ENCODE measurements at places on chromosomes 11 and 22. TPM values are rescaled to one million over a fixed set of nuclear protein-coding genes. Genes with fewer than 3 reads are reported as not detected.

GRCh38 chr11:93740031-93740729 lies 1.1 kb downstream of the TAF1D start:
- H3K4me1 ChIP-seq = peaks cover 25% of the 10 kb centered on the region
- H3K27me3 ChIP-seq = no peaks in the 10 kb centered on the region
- H3K36me3 ChIP-seq = peaks cover 45% of the 10 kb centered on the region
- DNase-seq = no peak
- H3K4me3 ChIP-seq = peak overlapping the region; percentile 88
- H3K27ac ChIP-seq = peak overlapping the region; percentile 97

GRCh38 chr22:41446639-41447434 lies at the start of gene TOB2:
Gene TOB2 (minus strand): TSS chr22:41446801. CDS start chr22:41437345, 9,456 bp downstream.
- H3K27ac ChIP-seq = peak within 1 kb of the TSS; percentile 97
- DNase-seq = peak; percentile 96
- H3K4me3 ChIP-seq = peak within 1 kb of the TSS; percentile 98
- H3K4me1 ChIP-seq = peaks cover 50% of the 10 kb centered on the region
- no peaks in the 10 kb centered on the region for H3K27me3 ChIP-seq
- peaks cover 7% of the 10 kb centered on the region for H3K36me3 ChIP-seq

The AQP11 gene
- total RNA-seq = not detected

GRCh38 chr11:93741882-93742226 lies 382 bp downstream of the C11orf54 start:
- H3K27me3 ChIP-seq = no peaks in the 10 kb centered on the region
- peaks cover 30% of the 10 kb centered on the region for H3K36me3 ChIP-seq
- peak overlapping the region; percentile 95 for H3K27ac ChIP-seq
- H3K4me3 ChIP-seq = peak overlapping the region; percentile 88

DNA sequence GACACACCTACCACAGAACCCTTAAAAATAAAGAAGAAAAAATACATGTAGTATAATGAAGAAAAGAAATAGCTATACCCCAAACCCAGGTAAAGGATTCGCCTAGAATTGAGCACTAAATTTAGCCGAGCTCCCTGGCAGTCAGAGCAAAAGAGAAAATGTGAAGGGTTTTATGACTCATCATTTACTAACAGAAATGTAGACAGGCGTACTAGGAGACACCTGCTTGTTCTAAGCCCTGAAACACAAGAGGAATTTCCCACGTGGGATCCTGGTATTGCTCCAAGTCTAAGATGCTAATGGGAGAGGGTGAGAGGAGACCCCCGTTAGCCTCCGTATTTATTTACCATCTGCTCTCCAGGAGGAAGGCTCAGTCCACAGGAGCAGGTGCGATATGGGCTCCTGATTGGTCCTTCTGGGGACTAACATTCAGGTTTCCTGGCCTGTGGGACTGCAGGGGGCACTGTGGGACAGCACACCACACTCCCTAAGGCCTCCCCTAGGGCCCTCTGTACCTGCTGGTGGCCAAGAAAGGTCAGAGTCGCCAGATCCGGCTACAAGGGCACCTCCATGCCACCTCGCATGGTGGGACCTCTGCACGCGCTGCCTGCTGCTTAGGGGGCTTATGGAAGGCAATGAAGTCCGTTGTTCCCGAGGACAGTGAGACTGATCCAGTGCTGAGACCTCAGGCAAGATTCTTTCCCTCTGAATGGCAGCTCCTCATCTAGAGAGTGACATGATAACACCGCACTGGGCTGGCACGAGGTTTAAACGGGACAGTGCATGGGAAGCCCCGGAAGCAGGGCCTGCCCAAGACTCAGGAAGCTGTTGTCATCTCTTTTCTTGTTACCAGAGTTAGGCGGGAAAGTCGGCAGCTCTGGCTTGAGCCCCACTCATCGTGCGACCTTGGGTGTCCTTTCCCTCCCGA lies 25.8 kb downstream of the KCNC1 start:
- DNase-seq = no peak
- no peak overlapping the region for H3K4me3 ChIP-seq
- H3K36me3 ChIP-seq = no peaks in the 10 kb centered on the region
- H3K4me1 ChIP-seq = no peaks in the 10 kb centered on the region
- H3K27me3 ChIP-seq = no peaks in the 10 kb centered on the region

The GPR83 gene
- 0.11 TPM for total RNA-seq

GRCh38 chr11:128874427-128874826 lies 7.3 kb upstream of the KCNJ1 start:
- no peaks in the 10 kb centered on the region for H3K36me3 ChIP-seq
- H3K4me3 ChIP-seq = no peak overlapping the region
- no peaks in the 10 kb centered on the region for H3K4me1 ChIP-seq
- no peaks in the 10 kb centered on the region for H3K27me3 ChIP-seq
- H3K27ac ChIP-seq = no peak overlapping the region
- no peak for DNase-seq

GRCh38 chr11:45610627-45611026 lies 54.8 kb downstream of the CHST1 start:
- H3K27ac ChIP-seq = no peak overlapping the region
- H3K36me3 ChIP-seq = no peaks in the 10 kb centered on the region
- peaks cover 12% of the 10 kb centered on the region for H3K27me3 ChIP-seq
- no peak overlapping the region for H3K4me3 ChIP-seq

The TOB2 gene
- total RNA-seq = 21.0 TPM

GRCh38 chr22:32199341-32199740 lies 5.5 kb downstream of the RFPL2 start:
- peaks cover 46% of the 10 kb centered on the region for H3K4me1 ChIP-seq
- no peak overlapping the region for H3K27ac ChIP-seq
- no peaks in the 10 kb centered on the region for H3K36me3 ChIP-seq
- H3K27me3 ChIP-seq = peaks cover 3% of the 10 kb centered on the region
- H3K4me3 ChIP-seq = no peak overlapping the region
- DNase-seq = no peak

DNA sequence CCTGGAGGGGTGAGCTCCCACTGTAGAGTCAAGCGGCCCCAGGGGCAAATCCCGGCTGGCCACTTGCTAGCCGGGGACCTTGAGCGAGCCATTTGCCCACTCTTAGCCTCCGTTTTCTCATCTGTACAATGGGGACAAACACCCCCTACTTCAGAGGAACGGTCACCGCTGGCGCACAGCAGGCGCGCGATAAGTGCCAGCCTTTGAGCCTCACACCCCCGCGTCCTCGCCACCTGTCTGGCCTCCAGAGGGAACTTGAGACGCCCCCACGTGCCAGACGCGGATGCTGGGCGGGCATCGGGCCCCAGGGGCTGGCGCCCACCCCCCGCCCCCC lies 72.6 kb upstream of the TCF20 start:
- no peak overlapping the region for H3K27ac ChIP-seq
- H3K36me3 ChIP-seq = no peaks in the 10 kb centered on the region
- DNase-seq = no peak
- peak overlapping the region; percentile 50 for H3K4me3 ChIP-seq
- peaks cover 18% of the 10 kb centered on the region for H3K4me1 ChIP-seq
- H3K27me3 ChIP-seq = no peaks in the 10 kb centered on the region
